ENCODE measurements at places on chromosomes 1 and 21.

DNA sequence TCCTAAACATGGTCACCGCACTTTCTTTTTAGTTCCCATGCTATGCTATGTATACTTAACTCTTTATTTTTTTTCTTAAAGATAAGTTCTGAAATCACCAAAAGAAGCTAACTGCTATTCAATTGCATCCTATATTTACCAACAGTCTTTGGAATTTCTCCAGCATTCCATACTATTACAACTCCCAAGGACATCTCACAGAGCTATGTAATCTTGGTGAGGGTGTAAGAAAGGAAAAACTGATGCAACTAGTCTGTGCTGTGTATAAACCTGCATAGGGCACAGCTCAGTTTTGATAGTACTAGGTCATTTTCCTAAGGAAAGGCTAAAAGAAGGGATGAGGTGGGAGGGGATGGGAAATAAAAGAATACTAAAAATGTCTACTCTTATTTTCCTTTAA lies 78.0 kb downstream of the PTPN14 start:
- DNase-seq: no peak

GRCh38 chr1:76125473-76126219 lies 51.1 kb downstream of the ST6GALNAC3 start:
- DNase-seq: no peak

DNA sequence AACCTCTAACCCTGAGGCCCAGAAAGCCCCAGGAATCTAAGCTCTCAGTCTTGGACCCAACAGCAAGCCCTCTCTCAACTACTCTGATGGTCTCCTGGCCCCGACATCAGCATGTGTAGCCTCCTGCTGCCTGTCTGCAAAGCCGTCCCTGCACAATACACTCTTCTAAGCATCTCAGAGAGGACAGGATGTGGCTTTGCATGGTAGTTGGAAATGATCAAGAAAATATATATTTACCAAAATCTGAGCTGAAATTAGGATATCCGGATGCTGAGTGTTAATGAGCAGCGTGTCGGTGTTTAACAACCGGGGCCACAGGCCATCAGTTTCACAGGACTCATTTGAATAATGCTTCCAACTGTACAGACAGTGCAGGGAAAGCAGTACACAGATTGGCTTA lies 59.1 kb upstream of the SIM2 start:
- no peak for DNase-seq

GRCh38 chr1:229714964-229715603 lies 89.0 kb downstream of the URB2 start:
- peak; percentile 62 for DNase-seq

GRCh38 chr1:39808784-39809517 lies 20.3 kb upstream of the BMP8B start:
- no peak for DNase-seq

GRCh38 chr1:231315887-231316286 lies 21.8 kb downstream of the EXOC8 start:
- peak; percentile 50 for DNase-seq

- DNase-seq: peak; percentile 82
Observed at GRCh38 chr1:24150234-24151174, 7.6 kb upstream of the IL22RA1 start.

DNA sequence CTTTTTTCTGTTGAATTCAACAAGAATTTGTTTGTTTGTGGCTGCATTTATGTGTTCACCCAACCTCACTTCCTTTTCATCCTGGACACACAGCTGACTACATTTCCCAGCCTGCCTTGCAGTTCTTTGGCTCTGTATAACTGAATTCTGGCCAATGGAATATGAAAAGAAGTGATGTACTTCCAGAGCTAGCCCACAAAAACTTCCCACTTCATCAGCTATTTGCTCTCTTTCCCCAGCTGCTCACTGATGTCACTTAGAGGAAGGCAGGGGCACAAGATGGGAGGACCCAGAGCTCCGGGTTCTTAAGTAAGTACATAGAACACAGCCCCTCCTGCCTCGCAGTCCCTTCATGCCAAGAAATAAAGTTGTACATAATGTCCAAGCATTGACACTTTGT lies 235.0 kb upstream of the FGGY start:
- peak; percentile 2 for DNase-seq

DNA sequence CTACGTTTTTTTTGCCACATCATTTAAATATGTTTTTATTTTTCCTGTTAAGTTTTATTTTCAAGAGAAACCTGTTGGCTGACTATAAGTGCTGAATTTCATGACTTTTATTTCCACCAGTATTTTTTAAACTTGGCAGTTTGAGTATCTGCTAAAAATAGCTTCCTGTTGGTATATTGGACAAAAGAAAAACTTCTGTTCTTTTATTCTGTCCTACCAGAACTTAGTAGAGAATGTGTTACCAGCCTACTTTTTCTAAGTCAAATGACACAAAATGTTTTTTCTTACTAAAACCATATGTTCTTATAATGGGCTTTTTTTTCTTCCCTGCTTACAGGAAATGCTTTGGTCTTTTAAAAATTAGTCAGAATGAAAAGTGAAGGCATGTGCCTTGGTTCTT lies 7.6 kb downstream of the DR1 start:
- DNase-seq: no peak

DNA sequence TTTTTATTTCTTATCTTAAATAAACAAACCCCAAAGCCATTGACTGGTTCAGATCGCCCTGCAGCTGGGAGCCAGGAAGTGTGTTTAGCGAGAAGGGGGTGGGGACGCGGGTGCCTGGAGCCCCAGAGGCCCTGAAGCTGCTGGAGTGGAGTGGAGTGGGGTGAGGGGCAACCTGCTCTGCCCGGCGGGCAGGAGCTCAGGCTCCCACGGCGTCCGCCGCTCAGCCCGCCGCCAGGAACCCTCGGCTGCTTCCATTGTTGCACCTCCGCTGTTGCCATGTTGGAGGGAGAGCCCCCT lies 673 bp downstream of the PIK3C2B start:
- DNase-seq: peak; percentile 69

DNA sequence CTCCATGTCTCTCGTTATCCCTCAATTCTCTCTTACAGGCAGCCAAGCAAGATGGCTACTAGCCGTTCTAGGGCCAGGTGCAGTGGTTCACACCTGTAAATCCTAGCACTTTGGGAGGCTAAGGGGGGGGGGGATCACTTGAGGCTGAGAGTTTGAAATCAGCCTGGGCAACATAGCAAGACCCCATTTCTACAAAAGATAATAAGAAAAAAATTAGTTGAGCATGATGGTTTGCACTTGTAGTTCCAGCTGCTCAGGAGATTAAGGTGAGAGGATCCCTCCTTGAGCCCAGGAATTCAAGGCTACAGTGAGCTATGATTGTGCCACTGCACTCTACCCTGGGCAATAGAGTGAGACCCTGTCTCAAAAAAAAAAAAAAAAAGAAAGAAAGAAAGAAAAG lies 80.4 kb downstream of the NKAIN1 start:
- DNase-seq: no peak

- DNase-seq: no peak
Observed at GRCh38 chr21:32381571-32381970, 11.2 kb downstream of the URB1 start.

GRCh38 chr1:17755120-17755519 lies at the start of gene ACTL8:
Gene ACTL8, plus strand, starts transcription at chr1:17755333. Its CDS starts 67,676 bp downstream, at chr1:17823009.
- DNase-seq: peak; percentile 6

DNA sequence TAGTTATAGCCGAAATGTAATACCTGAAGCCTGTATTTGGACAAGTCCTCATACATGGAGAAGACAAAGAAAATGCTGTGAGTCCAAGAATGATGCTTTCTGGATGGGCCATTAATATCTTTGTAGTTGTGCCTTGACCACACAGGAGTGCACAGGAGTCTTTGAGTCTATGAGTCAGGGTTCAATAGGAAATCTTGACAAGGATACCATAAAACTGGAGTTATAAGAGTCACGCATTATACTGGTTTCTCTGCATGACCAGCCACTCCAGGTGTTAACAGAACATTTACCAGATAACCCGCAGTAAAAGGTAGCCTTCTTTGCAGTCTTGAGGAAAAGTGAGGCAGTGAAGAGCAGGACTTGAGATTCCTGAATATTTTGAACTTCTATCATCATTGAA lies 464.6 kb upstream of the PKN2 start:
- no peak for DNase-seq

- no peak for DNase-seq
Observed at GRCh38 chr1:154492115-154492514, 9.9 kb upstream of the TDRD10 start.

GRCh38 chr1:41681331-41682098 lies 197.0 kb upstream of the EDN2 start:
- DNase-seq: no peak

- DNase-seq: no peak
Observed at GRCh38 chr1:15400627-15401026, 9.1 kb upstream of the EFHD2 start.

DNA sequence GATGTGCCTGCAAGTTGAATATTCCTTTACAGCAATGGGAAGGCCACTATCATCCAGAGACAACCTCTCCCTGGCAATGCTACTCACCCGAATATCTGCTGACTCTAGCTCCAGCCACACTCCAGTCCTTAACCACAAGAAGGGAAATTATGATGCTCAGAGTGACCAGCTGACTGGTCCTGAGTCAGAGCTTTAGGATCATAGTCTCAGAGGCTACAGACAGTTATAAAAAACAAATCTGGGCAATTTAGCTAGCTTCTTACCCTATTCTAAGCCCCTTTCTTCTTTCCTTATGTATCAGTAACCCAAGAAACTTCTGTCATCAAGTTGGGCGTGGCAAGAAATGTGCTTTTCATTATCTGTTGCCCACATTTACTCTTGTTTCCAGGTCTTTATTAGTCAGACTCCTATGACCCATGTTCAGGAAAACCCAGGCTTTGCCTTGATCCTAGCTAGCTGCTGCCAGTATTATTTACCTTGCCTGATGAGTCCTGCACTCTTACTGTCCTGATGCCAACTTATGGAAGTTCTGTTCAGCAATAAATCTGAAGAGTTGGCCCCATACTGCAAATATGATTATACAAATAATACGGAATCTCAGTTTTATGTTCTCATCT lies 207.0 kb downstream of the TTLL7 start:
- no peak for DNase-seq

GRCh38 chr1:217599154-217599553 lies 31.7 kb downstream of the GPATCH2 start:
- DNase-seq: no peak

Measured in OCI-LY7 (cell line).